ENCODE measurements at places on chromosomes 6 and 20.
A peak's percentile ranks its signal among the peaks of the same experiment; 100 is the strongest.

DNA sequence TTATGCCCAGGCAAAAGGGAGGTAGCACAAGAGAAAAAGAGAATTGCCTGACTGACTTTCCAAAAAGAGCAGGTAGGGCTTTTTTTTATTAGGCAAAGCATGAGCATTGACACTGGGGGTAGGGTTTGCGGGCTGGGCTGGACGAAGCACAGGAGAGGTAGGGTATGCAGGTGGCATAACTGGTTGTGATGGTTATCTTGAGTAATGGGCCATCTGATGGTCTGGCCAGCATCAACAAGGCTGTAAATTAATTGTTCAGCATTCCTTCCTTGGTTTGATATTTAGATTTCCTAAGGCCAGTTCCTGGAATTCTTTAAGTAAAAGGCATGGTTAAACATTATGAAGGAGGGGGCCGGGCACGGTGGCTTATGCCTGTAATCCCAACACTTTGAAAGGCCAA lies 13.9 kb upstream of the BFSP1 start:
- DNase-seq: no peak

DNA sequence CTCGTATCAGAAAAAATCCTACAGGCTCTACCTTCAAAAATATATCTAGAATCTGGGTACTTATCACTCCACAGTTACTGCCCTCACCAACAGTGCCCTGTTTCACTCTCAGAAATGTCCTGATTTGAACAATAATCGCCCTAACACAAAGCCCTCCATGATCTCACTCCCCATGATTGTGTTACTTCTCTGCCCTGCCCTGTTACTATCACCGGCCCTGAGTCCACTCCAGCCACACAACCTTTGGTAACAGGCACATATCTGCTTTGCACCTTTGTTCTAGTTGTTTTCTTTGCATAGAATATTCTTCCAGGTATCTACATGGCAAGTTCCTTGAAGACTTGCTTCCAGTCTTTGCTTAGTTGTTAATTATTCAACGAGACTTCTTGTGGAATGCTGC lies 142.0 kb downstream of the ARHGAP18 start:
- DNase-seq: no peak

DNA sequence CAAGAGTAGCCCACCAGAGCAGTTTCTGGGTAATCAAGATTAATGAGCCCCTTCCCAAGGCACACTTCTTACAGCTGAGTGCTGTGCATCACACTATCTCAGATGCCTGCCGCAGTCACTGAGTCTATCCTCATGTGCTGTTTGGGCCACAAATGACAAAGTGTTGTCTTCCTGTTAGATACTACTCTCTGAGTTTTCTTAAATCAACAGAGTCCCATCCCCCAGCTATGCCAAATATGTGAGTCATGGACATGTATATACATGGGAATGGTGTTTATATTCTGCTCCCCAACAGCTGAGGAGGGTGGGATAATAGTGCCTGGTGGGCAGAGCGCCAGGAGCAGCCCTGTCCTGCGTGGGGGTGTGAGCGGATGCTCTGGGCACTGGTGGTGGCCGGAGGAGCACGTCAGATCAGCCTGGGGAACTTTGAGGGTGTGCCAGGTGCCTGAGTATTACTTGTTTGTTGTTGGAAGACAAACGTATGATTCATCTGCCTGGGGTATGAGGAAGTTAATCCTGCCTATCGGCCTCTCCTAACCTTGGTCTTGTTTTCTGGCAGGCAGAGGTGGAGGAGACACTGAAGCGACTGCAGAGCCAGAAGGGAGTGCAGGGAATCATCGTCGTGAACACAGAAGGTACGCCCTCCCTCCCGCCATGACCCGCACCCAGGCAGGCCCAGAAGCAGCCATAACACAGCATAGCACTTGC lies 9.6 kb downstream of the DYNLRB1 start:
- peak; percentile 90 for DNase-seq

- DNase-seq: no peak
Observed at GRCh38 chr6:143515766-143516355, 4.3 kb upstream of the FUCA2 start.

GRCh38 chr20:5220321-5221060 lies 93.7 kb downstream of the CDS2 start:
- no peak for DNase-seq

- DNase-seq: no peak
Observed at GRCh38 chr20:8219403-8219802, 87.3 kb downstream of the PLCB1 start.

DNA sequence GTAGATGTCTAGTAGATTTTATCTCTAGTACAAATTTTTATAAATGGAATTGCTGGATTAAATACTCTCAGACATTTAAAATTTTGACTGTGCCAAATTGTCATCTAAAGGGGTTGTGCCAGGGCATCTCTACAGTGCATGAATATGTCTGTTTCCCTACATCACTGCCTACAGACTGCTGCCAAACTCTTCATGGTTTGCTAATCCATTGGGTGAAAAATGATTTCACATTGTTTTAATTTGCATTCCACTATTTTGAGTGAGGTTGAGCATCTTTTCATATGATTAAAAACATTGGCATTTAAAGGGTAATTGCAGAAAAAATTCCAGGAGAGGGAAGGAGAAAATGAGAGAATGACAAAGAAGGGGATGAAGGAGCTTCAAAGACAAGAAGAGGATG lies 267.7 kb upstream of the RNF24 start:
- no peak for DNase-seq

DNA sequence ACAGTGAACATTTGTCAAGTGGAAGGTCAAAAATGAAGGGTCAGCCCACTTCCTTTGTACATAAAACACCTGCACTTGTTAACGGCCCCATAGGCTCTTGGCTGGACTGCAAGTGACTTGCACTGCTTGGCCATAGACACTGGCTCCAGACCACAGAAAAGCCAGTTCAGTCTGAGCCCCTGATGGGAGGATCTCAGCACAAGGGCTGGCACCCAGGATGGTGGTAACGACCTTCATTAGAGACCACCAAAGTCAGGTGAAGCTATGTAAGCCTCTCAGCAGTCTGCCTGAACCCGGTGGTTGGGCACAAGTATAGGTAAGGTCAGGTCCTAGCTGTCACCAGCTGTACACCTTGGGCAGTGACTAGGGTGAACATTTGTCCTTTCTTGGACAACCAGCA lies 16.1 kb downstream of the PLAGL2 start:
- DNase-seq: peak; percentile 60

GRCh38 chr20:17808357-17808756 lies 108.6 kb downstream of the BANF2 start:
- no peak for DNase-seq

GRCh38 chr6:92710048-92710447 lies 709.3 kb downstream of the EPHA7 start:
- no peak for DNase-seq

GRCh38 chr6:27672113-27672799 lies 199.4 kb upstream of the ZNF184 start:
- DNase-seq: no peak

GRCh38 chr20:43669332-43669731 lies 2.4 kb downstream of the MYBL2 start:
- no peak for DNase-seq

- DNase-seq: no peak
Observed at GRCh38 chr6:121274666-121275295, 59.5 kb downstream of the TBC1D32 start.

GRCh38 chr6:152575161-152575560 lies 62.0 kb downstream of the SYNE1 start:
- no peak for DNase-seq

Data from coronary artery (tissue), 2 donors.